ENCODE measurements at places on chromosomes 7 and 10.

- DNase-seq = no peak
Measured at GRCh38 chr7:114522081-114522480, 107.5 kb downstream of the FOXP2 start.

DNA sequence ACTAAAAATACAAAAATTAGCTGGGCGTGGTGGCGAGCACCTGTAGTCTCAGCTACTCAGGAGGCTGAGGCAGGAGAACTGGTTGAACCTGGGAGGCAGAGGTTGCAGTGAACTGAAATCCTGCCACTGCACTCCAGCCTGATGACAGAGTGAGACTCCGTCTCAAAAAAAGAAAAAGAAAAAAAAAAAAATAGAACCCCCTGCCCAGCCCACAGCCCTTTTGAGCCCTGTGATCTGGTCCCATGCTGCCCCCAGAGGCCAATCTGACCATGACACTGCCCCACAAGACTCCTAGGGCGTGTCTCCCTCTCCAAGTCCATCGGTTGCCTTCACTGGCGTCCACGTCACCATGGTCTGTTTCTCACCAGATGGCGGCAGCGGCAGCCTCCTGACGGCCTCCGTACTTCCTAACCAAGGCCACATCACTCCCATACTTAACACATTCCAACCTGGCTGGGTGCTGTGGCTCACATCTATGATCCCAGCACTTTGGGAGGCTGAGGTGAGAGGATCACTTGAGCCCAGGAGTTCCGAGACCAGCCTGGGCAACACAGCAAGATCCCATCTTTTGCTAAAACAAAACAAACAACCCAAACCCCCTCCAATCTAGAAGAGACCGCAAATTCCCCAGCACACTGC, 18.0 kb downstream of the STX1A start:
- DNase-seq = no peak

DNA sequence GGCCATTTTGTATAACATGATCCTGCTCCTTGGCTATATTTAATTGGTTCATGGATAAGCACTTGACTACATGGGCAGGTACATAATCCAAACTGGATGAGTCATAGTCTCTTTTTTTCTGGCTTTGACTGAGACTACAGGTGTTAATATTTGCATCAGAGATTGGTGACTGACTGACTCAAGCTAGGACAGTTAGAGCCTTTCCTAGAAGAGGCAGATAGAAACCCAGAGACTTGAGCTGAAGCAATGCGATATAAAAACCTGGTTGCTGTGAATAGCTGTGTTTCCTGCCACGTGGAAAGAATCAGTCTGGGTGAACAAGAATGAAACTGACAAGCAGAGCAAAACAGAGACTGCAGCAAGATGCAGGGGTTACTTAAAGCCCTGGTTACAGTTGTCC, 81.0 kb downstream of the SAMD9 start:
- DNase-seq = no peak

GRCh38 chr7:140081774-140082425, 19.1 kb upstream of the PARP12 start:
- DNase-seq = no peak

DNA sequence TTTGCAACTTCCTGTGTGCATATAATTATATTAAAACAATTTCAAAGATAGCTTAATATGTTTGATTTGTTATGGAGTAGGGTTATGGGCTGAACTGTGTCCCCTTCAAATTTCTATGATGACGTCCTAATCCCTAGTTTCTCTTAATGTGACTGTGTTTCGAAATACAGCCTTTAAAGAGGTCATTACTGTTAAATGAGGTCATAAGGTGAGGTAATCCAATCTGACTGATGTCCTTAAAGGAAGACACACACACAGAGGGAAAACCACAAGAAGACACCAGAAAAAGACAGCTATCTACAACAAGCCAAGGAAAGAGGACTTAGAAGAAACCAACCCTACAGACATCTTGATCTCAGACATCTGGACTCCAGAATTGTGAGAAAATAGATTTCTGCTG, 407.4 kb downstream of the MAGI2 start:
- DNase-seq = no peak

- no peak for DNase-seq
Measured at GRCh38 chr7:20730611-20731010, 56.1 kb downstream of the SP8 start.

GRCh38 chr7:42174391-42174912, 62.6 kb downstream of the GLI3 start:
- no peak for DNase-seq

GRCh38 chr10:110803830-110804338, 67.8 kb upstream of the PDCD4 start:
- peak; percentile 68 for DNase-seq

GRCh38 chr7:86951895-86952294, 107.6 kb downstream of the ELAPOR2 start:
- no peak for DNase-seq

GRCh38 chr7:25801214-25801613, 350.8 kb upstream of the NFE2L3 start:
- no peak for DNase-seq

- no peak for DNase-seq
Measured at GRCh38 chr10:119780879-119781480, 55.1 kb downstream of the INPP5F start.

- DNase-seq = no peak
Measured at GRCh38 chr7:69860486-69860885, 262.2 kb downstream of the AUTS2 start.

GRCh38 chr7:46576950-46577349, 655.9 kb upstream of the IGFBP3 start:
- DNase-seq = no peak

DNA sequence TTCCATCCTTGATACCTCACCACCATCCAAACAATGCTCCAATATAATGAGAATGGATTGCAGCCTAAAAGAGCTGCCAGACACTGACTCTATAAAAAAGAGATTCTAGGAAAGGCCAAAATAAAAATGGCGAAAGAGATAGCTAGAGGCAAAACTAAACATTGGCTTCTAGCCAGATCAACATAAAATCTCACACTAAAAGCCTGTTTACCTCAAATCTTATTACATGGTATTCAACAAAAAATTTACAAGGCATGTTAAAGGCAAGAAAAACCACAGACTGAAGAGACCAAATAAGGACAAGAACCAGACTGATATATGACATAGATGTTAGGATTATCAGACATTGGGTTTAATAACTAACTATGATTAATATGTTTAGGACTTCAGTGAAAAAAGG, 1127.0 kb downstream of the DNAJB9 start:
- DNase-seq = no peak

DNA sequence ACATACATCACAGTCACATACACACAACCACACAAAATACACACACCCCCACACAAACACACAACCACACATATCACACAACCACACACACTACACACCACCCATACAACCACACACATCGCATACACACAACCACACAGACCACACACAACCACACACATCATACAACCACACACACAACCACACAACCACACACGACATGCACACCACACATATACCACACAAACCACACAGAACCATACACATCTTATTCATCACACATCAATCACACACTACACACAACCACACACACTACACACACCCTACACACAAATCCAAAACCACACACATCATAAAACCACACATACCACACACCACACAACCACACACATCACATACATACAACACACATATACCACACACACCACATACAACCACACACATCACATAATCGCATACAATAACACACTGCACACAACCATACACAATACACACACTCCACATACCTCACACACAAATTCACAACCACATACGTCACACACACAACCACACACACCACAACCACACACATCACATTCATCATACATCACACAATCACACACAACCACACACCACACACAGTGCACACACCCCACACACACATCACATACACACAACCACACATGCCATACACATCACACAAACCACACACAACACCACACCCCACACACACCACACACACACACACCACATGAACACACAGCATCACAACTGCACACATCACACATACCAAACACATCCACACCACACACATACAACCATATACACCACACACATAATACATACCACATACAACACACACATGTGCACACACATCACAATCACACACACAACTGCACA, 30.4 kb downstream of the GPRIN2 start:
- DNase-seq = no peak

DNA sequence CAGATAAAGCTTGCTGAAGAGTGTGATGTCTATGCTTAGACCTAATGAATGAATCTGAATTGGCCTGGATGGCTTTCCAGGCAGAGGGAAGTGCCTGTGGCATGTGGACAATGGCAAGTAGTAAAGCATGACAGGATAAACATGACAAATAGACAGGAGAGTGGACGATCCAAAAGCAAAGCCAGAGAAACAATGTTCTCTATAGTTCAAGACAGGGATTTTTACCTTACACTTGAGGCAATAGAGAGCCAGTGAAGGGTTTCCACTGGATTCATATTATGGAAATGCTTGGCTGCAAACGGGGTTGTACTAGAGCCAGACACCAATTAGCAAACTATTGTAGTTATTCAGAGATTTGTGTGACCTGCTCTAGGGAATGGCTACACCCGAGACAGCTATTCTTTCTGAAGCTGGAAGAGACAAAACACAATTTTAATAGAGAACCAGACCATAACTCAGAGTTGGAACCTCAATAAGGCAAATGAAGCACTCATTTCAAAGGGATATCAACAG, 2.3 kb downstream of the AGMO start:
- DNase-seq = no peak

DNA sequence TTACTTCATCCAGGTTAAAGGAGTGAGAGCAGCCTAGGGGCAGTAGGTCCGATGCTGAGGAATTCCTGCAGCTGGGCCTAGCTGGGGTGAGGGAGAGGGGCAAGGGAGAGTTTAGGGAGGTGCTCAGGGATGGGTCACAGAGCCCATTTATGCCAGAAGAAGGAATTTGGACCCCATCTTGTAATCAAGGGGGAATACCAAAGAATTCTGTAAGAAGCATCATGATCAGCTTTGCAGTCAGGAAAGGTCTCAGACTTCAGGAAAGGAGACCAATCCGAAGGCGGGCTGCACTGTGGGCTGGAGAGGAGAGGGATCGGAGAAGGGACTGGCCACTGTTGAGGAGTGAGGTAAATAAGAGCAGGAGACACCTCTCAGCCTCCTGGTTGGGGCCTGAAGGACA, 566.6 kb upstream of the MGMT start:
- DNase-seq = no peak

DNA sequence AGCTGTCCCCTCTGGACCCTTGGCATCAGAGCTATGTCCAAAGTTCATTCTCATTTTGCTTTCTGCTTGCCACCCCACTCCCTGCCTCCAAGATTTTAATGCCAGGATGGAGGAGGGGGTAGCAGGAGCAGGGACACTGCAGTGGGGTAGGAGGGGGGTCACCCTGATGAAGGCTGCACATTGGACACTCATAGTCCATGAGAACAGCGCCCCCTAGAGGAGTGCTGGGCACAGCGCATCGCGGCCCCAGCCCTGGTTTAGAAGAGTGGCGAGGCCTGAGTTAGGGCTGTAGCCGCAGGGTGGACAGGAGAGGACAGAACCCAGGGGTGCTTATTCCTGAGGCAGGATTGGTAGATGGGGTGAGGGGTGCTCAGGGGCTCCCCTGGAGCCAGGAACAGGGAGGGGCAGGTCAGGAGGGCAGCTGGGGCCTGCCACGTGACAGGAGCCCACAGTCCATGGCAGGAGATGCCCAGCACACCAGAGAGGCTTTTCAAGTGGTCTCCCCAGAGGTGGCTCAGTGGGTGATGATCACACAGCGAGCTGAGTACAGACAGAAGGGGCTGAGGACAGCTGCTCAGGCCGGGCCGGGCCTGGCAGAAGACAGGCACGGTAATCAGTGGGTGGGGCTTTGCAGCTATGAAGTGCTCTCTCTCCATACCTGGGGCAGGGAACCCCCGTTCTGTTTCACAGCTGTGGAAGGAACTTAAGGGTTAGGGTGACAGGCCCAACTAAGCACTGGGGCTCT, 71.4 kb downstream of the NEURL1 start:
- DNase-seq = no peak

DNA sequence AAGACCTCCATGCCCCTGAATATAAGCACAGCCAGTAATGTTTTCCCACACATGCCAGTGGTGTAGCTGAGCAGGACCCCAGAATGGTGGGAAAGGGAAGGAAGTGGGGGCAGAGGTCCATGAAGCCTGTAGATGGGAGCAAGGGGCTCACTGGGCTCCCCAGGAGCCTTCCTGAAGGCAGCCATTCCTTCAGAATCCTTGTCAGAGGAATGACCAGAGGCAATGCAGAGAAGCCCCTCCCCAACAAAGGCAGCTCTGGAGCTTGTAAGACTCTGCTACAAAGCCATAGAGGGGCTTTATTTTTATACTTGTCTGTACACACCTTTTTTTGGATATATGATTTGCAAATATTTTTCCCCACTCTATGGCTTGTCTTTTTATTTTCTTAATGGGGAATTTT, 165.0 kb upstream of the TCF7L2 start:
- DNase-seq = no peak

DNA sequence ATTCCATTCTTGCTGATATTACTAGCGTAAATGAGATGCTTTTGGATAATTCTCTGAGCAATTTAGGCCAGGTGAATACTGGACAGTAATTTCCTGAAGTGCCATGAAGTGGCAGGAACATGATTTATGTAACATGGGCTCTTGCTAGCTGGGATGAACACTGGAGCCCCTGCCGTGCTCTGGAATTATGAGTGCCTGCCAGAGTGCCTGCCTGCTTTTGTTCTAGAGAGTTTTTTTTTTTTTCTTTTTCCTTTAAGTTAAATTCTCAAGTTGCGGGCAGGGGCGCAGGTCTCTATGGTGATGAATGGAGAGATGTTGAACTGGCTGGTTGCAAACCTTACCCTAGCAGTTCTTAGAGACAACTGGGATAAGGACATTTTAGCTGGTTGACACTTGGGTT, 165.9 kb downstream of the AUTS2 start:
- no peak for DNase-seq

DNA sequence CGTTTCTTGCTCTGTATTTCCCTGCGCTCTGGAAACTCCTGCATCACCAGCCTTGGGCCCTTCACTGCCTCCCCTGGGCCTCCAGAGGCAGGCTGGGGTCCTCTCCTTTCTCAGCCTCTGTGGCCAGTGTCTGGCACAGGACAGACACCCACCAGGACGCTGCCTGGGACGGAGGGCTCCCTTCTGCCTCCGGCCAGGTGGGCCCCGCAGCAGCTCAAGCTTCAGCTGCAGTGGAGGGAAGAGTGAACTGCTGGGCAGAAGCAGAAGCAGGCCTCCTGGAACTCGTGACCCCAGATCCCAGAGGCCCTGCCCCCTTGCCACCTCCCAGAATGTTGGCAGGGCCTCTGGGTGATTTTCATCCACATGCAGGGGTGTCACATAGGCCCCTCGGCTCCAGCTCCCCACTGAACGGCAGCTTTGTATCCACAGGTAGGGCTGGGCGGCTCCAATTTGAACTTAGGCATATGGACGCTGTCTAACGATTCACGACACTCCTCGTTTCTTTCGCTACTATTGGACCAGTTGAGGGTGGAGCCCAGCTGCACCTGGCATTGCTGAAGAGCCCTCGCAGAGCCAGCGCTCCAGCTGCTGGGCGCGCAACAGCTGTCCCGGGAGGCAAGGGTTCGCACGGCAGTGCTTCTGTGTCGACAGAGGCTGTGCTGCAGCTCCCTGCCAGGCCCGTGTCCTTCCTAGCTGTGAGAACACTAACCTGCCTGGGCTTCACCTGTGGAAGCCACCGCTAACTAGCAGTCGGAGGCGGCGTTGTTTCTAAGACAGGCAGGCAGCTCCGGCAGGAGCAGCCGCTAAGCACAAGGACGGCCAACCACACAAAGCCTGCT, 18.4 kb upstream of the GPR146 start:
- peak; percentile 73 for DNase-seq

Measured in NCI-H1436 (cell line).